Coronary artery (tissue), 2 donors: ENCODE measurements at places on chromosomes 5 and 9.
A peak's percentile ranks its signal among the peaks of the same experiment; 100 is the strongest.

DNA sequence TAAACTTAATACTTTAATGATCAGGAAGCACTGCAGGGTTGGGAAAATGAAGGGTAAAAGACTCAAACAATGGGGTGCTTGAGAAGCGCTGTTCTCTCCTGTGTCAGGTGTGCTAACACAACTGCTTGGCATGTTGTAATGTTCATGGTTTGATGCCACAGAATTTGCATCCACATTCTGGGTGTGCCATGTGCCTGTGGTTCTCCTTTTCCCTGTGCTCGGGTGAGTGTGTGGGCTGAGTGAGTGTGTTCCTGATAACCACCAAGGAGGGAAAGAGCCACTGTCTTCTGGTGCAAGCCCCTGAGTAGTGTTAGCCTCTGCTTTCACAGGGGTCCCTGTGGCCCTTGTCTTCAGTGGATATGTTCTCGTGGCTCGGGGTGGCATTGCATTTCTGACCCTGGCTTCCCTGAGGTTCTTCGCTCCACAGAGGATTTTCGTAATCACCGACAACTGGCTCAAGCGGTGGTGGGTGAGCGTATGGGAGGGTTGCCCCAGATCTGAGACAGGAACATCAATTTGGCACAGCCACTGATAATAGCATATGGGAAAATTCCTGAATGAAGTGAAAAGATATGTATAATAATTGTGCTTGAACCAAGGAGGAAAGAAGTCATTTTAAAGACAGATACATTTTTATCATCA lies 102.0 kb downstream of the MVB12B start:
- no peak for DNase-seq

GRCh38 chr9:3949744-3950143 lies 350.1 kb downstream of the GLIS3 start:
- no peak for DNase-seq

GRCh38 chr5:146337264-146337904 lies 1.3 kb upstream of the POU4F3 start:
- no peak for DNase-seq

GRCh38 chr9:38489057-38489456 lies 64.8 kb upstream of the IGFBPL1 start:
- DNase-seq, result no peak

- no peak for DNase-seq
Measured at GRCh38 chr9:135504262-135505243, 4.1 kb downstream of the MRPS2 start.

GRCh38 chr5:80223561-80223960 lies 32.3 kb downstream of the SERINC5 start:
- no peak for DNase-seq

GRCh38 chr9:1745980-1746379 lies 269.2 kb upstream of the SMARCA2 start:
- no peak for DNase-seq

GRCh38 chr5:26012078-26012477 lies 1026.3 kb downstream of the CDH9 start:
- DNase-seq, result no peak

DNA sequence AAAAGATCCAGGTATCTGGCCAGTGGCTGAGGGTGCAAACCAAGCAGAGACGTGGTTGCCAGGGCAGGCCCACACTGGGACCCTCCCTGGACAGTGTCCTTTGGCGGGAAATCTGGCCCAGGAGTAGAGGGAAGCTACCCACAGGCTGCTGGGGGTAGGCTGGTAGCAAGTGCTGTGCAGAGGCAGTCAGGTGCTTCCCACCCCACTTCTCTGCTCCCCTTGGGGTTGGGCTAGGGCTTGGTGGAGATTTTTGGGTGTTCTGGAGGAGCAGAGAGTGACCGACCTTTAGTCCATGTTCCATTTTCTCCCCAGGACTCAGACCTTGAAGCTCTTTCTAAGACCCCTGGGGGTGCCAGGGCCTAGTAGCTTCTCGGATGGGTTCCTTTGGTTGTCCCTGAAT lies 5.6 kb downstream of the PRDM12 start:
- DNase-seq, result no peak

DNA sequence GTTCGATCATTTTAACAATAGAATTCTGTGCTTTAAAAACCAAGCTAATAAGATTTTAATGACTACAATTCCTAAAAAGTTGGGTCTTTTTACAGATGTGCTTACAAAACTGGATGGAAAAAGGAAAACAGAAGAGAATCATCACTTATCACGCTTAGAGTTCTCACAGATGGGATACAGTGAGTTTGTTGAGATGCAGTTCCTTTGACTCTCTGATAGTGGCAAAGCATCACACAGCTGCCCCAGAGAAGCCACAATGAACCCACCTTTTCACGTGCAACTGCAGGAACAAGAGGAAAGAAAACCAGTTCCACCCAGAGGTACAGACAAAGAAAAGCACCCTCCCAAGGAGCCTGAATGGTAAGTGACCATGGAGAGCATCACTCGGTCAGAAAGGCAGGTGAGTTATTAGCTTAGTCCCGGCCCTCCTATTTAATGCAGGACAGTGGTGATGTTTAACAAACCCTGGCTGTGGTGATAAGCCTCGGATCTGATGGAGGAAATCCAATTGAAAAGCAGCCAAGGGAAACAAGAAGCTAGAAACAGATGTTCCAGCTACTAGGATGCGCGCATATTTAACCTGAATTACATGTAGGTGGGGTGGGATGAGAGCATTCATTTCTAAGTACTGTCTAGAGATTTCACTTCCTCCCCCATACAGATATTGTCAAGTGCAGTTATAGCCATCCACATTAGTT lies 167.7 kb downstream of the TARS1 start:
- DNase-seq, result no peak

DNA sequence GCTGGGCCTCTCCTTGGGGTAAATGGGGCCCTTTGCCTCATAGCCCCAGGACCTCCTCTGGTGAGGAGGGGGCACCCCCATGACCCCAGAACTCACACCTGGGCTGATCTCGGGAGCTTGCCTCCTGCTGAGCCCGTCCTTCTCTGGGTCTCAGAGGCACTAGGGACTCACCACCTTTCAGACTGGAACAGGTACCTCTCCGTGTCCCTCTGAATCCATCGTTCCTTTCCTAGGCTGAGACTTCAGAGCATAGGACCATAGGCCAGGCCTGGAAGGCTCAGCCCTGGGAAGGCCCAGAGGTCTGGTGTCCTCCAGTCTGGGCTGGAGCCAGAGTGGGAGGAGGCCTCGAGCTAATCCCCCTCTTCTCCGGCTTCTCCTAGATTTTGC lies 97.9 kb downstream of the CACNA1B start:
- DNase-seq, result no peak

DNA sequence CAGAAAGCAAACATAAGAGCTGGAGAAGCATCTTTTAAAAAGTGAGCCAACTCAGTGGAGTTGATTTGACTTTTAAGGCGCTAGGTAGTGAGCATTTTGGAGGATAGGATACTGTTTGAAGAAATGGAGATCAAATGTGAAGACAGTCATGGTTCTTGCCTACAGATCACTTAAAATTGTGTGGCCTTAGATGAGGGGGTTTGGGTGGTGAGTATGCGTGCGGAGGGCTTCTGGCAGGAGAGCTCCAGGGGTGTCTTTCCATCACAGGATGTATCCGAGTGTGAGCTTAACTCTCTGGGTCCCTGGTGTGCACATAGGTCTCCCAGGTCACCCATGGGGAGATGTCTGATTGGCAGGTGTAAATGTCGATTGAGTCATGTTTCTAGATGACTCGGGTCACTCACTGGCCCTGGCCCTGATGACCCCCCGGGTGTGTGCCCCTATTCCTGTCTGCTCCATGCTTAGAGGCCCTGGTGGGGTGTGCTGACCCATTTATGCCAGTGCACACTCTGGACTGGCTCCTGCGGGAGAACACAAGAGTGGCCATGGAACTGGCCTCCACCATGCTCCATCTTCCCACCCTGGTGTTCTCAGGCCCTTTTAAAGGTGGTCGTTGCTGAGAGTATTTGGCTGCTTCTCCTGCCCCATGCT lies 274.4 kb downstream of the FSTL4 start:
- peak; percentile 58 for DNase-seq

DNA sequence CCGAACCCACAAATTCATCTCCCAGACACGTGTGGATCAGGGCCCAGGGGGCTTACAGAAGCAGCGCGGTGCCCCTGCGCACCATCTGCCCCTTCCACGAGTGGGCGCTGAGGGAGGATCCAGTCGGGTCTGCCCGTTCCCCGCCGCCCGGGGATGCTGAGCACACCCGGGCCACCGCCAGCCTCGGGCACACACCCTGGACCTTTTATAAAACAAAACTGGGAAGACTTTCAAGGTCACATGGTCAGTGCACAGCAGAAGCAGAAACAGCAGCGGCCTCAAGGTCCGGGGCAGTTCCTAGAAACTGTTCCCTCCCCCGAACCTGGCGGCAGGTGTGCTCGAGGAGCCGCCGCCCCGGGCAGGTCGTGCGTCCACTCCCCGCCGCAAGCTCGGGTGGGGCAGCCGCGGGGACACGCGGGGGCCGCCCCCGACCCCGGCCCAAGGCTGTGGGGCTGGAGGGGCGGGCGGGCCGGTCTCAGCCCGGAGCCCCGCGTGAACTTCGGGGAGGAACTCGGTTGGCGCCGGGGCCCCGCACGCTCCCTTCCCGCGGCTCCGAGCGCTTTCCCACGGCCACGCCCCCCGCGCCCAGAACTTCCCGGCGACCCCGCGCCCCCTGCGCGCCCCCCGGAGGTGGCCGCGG lies 633 bp upstream of the PPP1R26 start:
- DNase-seq, result no peak

DNA sequence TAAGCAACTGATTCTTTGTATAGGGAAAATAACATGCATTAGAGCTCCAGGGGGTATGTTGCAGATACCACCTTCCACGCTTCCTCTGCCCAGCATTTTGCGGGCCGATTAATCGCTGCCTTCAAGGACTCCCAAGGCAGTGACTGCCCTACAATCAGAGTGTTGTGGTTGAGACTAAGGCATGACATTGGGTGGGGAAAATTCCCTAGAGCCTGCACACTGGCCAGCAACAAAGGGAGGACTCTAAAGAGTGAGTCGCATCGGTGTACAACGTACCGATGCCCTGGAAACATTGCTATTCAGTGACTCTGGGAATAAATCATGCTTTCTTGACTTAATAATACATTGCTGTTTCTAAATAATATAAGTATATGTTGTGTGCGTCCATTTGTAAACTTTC lies 119.7 kb downstream of the ZNF462 start:
- no peak for DNase-seq

GRCh38 chr9:92610470-92611420 lies 59.2 kb downstream of the IPPK start:
- no peak for DNase-seq

DNA sequence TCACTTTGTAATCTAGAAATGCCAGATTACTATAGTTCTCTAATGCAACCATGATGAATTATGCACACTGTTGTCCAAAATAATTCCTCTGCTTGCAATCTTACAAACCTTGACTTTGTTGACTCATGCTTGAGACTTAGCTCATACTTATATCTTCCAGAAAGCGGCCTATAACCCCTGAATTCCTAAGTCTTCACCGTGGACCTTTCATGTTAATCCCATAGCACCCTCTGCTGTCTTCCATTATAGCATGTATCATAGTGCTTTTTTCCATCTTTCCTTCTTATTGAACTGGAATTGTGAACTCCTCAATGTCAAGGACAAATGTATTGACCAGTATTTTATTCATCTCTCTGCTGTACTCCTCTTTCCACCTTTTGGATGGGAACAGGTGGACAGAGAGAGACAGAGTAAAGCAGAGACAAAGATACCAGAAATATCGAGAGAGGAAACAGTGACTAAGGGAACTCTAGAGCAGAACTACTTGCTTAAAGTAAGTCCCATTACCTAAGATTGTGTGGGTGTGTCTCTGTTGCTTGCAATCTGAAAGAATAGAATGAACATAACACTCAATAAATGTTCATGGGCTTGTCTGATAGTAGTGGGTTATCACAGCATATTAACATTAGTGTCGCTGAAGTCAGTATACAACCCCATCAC lies 110.0 kb downstream of the LURAP1L start:
- DNase-seq, result no peak

GRCh38 chr5:176633598-176633997 lies 3.1 kb downstream of the EIF4E1B start:
- DNase-seq, result no peak

DNA sequence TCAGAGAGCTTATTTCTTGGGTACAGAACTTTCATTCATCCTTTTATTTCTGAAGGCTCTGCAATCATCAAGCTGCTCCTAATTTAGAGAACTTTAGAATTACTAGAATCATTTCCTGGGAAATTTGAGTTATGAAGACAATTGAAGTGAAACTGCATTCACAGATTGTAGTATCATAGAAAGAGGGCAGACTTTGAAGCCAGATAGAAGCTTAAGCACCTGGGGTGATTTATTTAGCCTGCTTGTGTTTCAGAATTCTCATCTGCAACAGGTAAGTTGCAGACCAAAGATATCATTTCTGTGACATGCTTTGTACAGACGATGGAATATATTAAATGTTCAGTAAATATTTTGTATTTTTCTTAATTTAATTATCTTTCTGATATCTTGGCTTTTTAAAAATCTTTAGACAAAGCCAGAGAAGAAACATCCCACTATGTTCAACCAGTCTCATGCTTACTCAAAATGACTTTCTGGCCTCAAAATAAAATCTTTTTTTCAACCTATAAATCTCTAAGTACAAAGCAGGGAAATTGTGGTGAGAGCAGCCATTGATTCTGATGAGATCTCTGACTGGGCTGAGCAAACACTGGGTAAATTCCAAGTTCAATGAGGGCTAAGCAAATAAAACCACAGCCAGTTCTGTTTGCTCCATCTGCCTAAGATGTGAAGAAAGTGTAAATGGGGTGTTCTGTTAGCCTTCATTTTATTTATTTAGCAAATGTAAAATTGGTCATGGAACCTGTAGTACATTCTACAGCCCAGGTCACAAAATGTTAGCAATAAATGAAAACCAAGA lies 264.7 kb upstream of the CCNG1 start:
- no peak for DNase-seq

DNA sequence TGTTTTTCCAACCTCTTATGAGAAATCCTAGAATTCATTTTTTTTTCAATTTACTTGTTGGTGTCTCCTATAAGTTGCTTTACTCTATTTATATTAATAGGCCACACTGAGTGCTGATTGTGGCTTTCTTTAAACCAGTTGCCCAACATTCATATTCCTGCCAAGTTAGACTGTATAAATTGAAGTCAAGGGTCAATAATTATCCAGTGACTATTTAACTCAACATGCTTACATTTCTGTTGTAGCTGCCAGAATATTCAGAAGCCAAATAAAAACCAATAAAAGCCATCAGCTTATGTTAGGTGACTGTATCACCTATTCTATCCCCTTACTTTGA lies 169.0 kb downstream of the PTPRD start:
- DNase-seq, result no peak

GRCh38 chr9:17988489-17988888 lies 409.6 kb downstream of the SH3GL2 start:
- no peak for DNase-seq

GRCh38 chr5:110815916-110816605 lies 77.3 kb downstream of the SLC25A46 start:
- DNase-seq, result no peak

DNA sequence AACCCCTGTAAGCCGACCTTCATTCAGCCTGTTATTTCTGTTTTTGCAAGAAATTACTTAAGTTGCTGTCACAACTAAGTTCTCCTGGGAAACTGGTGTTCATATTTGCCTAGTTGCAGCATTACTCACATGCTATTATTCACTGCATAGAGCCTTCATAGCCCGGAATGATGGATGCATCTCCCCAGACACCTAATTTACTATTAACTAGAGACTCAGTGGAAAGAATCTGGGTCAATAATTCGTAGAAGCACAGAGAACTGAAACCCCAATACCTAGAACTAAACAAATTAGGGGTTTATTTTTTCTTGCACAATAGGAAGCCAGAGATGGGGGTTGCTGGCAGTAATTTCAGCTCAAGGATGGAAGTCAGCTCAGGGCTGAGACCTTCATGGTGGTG lies 45.7 kb upstream of the FAM170A start:
- DNase-seq, result no peak

- DNase-seq, result no peak
Measured at GRCh38 chr5:76332611-76333205, 70.4 kb upstream of the IQGAP2 start.

GRCh38 chr5:157744051-157745011 lies 819 bp downstream of the LSM11 start:
- DNase-seq, result no peak
